ENCODE measurements at places on chromosomes 4 and X. TPM values are rescaled to one million over a fixed set of nuclear protein-coding genes. Genes with fewer than 3 reads are reported as not detected.

GRCh38 chr4:3470244-3471097 is 7.4 kb downstream of the DOK7 start:
- DNase-seq, result no peak

DNA sequence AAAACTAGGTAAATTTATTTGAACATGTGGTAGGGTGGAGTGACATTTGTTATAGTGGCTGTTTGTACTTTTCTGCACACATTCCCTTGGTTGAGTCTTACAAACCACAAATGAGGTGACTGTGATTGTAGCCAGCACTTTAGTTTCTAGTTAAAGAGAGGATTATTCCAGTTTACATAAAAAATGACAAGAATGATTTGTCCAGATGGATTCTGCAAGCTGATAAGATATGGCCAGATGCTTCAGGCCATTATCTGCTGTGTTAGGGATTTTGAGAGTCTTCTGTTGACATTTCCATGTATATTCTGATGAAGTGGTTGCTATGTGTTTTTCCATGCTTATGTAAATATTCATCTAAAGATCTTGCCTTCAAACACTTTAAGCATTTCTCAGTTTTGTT is 31.0 kb upstream of the PDE5A start:
- no peak for DNase-seq

Gene S100G
- total RNA-seq, result not detected

DNA sequence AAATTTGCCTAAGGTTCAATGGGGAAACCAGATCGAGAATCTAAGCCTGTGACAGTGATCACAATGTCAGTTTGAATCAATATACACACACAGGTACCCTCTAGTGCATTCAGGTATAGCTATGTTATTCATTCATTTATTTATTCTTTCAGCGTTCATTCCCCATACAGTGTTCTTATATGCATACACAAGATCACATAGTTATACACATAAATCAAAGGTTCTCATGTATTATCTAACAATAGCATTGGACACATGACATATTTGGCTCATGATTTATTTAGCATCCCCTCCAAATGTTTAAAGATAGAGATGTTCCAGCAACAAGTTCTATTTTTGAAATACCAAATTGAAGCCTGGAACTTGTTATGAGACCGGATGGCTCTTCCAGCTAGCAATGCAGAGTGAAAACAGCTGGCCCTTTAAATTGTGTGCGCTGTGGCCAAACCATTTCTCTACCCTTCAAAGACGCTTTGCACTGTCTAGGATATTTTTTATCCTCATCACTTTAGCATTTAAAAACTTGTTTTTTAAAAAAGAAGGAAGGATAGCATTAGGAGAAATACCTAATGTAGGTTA is 131.0 kb downstream of the ATXN3L start:
- no peak for DNase-seq
